MG63 (cell line): ENCODE measurements at places on chromosomes 7 and 10. TPM values are rescaled to one million over a fixed set of nuclear protein-coding genes. Genes with fewer than 3 reads are reported as not detected.
A peak's percentile ranks its signal among the peaks of the same experiment; 100 is the strongest.

GRCh38 chr7:123616223-123616622, 14.6 kb downstream of the ASB15 start:
- no peak for DNase-seq

WNT8B gene
- not detected in 2 replicates for total RNA-seq

DNA sequence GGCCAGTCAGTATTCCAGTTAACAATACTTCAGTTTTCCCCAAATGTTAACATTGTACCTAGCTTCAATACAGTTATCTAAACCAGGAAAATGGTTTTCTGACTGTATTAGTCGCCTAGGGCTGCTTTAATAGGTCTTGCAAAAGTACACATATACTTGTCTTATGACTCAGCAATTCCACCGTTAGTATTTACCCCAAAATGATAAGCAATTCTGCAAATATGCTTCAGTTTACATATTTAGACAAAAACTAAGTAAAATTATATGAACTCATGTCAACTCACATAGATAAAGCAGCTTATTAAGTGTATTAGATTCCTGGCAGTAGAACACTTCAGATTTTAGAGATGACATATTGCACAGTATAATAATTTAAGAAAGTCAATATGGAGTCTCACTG, 363.3 kb downstream of the ARL4A start:
- no peak for DNase-seq

GRCh38 chr7:150897502-150898474, 45.5 kb downstream of the AOC1 start:
- no peak for DNase-seq

DNA sequence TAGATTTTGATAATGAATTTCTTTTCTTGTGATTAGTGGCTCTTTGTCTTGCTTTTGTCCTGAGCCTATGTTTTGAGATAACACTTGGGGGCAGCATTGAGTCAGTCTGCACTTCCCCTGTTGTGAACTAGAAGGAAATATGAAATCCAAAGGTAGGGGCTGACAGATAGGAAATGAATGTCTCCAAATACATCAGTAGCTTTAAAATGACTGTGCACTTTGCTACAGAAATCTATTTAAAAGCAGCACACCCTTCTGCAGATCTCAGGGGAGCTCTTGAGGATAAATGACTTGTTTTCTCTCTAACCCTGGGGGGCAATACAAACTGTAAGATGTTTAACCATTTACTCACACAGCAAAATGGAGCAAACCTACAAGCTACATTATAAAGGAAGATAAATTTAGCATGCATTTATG, 176.0 kb upstream of the MYO3A start:
- no peak for DNase-seq

TFPI2 gene
- total RNA-seq, result 0.07 and 1.7 TPM in 2 replicates

VSTM4 gene
- total RNA-seq, result 1.7 and 2.8 TPM in 2 replicates

GRCh38 chr10:33460505-33461294, 126.2 kb upstream of the NRP1 start:
- peak; percentile 72 for DNase-seq

COL28A1 gene
- total RNA-seq, result not detected in 2 replicates

UNCX gene
- not detected in 2 replicates for total RNA-seq

SLC25A40 gene
- total RNA-seq, result 4.0 and 15.3 TPM in 2 replicates

- no peak for DNase-seq
Observed at GRCh38 chr7:95716357-95717122, 55.8 kb upstream of the DYNC1I1 start.

- no peak for DNase-seq
Observed at GRCh38 chr10:2619472-2619871, 447.9 kb upstream of the PFKP start.

ATOH7 gene
- not detected in 2 replicates for total RNA-seq

DNA sequence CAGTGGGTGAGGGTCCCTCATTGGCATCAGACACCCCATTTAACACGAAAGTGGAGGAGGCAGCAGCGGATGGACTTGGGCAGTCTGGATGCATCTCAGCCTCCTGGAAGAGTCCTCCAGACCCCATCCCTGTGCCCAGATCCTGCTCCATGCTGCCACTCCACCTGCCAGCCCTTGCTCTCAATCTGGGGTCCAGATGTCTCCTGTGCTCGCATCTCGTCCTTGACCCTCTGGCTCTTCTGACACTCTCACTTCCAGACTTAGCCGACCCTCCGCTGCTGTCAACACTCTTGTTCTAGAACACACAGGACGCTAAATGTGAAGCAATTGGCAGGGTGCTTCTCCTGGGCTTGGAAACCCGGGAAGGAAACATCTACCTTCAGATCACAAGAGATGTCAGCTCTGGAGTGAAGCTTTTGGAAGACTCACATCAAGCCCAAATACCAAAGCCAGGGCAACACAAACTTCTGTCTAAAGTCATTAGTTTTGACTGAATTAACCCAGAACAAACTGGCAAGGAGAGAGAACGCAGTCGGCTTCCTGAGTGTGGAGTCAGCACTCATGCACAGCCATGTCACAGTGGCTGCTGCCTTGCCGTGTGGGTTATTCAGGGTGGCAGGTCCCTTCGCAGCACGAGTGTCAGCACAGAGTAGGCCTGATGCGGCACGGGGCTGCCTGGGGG, 379.1 kb downstream of the TCERG1L start:
- no peak for DNase-seq

SEMA3A gene
- 72.6 and 89.1 TPM in 2 replicates for total RNA-seq

DNA sequence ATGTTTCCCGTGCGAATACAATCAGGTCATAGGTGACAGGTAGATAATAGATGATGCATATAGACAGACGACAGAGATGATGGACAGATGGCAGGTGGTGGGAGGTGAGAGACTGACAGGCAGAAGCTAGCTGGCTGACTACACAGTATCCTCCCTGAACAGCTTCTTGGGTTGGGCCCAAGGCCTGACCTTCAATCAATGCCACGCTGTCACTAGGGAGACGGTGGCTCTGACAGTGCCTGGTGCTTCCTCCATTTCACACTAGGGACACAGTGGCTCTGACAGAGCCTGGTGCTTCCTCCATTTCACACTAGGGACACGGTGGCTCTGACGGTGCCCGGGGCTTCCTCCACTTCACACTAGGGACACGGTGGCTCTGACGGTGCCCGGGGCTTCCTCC, 200.1 kb downstream of the DIP2C start:
- no peak for DNase-seq

DNA sequence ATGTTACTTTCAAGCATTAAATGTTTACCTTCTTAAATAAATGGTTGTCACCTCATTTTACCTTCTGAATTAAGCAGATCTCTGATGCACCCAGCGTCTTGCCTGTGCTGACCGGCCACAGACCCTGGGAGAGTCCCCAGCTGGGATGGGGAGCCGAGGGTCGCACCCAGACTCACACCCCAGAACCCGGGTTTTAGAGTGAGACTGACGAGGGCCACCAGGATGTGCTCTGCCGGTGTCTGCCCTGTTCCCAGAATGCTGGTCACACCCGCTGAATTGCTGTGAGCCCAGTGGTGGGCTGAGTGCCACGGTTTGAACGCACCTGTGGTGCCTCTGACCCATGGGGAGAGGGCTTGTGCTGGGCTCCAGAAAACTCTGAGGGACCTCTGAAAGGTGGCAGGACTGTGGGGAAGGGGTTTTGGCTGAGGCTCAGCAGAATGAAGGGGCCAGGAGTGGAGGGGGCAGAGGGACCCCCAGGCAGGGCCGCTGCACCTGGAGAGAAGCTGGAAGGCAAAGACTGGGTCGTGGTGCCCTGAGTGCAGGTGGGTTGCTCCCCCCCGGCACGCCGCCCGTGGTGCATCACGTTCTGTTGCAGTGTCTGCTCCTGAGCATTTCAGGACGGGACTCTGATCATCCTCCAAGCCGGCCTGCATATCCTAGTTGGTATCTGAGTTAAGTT, 39.2 kb downstream of the INPP5A start:
- DNase-seq, result no peak

- DNase-seq, result peak; percentile 1
Observed at GRCh38 chr7:126608339-126608776, 644.4 kb downstream of the GRM8 start.

- no peak for DNase-seq
Observed at GRCh38 chr7:6162331-6162620, 110.1 kb downstream of the CYTH3 start.

DNA sequence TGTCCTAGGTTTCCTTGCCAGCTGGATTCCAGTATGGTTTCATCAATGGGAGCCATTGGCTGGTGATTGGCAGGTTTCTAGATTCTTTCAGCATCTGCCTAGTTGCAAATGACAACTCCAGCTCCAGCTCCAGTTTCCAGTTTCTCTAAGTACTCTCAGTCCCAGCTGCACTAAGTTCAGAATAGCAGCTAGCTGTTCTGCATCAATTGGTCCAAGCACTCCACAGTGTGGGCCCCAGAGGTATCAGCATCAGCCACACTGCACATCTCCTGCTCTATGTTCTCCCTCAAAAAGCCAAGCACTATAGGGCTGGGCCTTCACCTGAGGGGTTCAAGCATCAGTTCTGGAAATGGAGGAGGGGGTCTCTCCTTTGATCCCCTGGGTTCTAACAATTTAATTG, 143.4 kb downstream of the VPS50 start:
- no peak for DNase-seq

- peak; percentile 48 for DNase-seq
Observed at GRCh38 chr10:4183761-4184261, 398.8 kb upstream of the KLF6 start.

FAM237B gene
- not detected in 2 replicates for total RNA-seq

GRCh38 chr7:100823140-100823525, 4.2 kb downstream of the EPHB4 start:
- no peak for DNase-seq

- DNase-seq, result peak; percentile 50
Observed at GRCh38 chr10:121216721-121217181, 365.6 kb downstream of the WDR11 start.

CPVL gene
- 7.0 and 8.9 TPM in 2 replicates for total RNA-seq

DNA sequence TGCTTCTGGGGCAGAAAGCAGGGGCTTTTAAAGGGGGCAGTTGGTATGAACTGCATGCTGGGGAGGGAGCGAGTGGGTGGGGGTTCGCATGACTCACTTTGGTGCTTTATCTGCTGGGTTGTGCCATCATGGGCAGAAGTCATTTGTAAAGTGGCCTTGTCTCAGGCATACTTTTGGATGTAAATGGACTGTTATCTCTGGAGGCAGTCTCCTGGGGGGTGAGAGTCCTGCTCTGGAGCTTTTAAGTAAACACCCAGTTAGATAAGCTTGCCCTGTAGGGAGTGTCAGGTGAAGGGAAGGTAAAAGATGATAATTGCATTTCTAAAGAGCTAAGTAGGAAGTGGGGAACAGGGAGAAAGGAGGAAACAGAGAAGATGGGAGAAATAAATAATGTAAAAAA, 1.6 kb upstream of the GSTO1 start:
- no peak for DNase-seq

DNA sequence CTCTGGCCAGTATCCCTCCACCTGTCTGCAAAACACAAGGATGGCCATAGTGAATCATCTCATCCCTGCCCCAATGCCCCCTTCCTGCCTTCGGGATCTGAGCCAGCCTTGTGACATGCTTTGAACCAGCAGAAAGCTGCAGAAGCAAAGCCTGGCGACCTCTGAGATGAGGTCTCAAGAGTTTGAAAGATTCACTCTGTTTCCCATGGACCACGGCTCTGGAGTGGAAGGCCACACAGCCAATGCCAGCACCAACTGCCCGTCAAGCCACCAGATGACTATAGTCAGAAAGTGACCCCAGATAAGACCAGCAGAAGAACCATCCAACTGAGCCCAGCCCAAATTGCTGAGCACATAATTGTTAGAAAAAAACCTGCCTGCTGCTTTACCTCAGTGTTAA, 193.9 kb upstream of the PPP2R2D start:
- DNase-seq, result no peak

GRCh38 chr7:18762189-18762588, 266.6 kb downstream of the HDAC9 start:
- DNase-seq, result peak; percentile 48

ANKRD1 gene
- total RNA-seq, result 0.59 TPM in 1 of 2 replicates, not detected in the other

SEPHS1 gene
- 82.1 and 109 TPM in 2 replicates for total RNA-seq

SPDYE2B gene
- not detected in 2 replicates for total RNA-seq

ADIRF gene
- 165 and 212 TPM in 2 replicates for total RNA-seq

GRCh38 chr10:89001729-89002072, 11.1 kb downstream of the FAS start:
- no peak for DNase-seq

GRCh38 chr7:83021032-83021431, 141.7 kb downstream of the PCLO start:
- DNase-seq, result no peak

- DNase-seq, result no peak
Observed at GRCh38 chr10:22560913-22561239, 153.5 kb downstream of the PIP4K2A start.

FMC1 gene
- total RNA-seq, result 0.25 and 17.0 TPM in 2 replicates

MGAM2 gene
- not detected in 2 replicates for total RNA-seq

GRCh38 chr10:98339799-98340198, 71.8 kb upstream of the LOXL4 start:
- no peak for DNase-seq
